ENCODE measurements at places on chromosomes 5 and 9. TPM values are rescaled to one million over a fixed set of nuclear protein-coding genes. Genes with fewer than 3 reads are reported as not detected.
A peak's percentile ranks its signal among the peaks of the same experiment; 100 is the strongest.

GRCh38 chr5:52800394-52801213, 12.9 kb downstream of the ITGA1 start:
- H3K27me3 ChIP-seq, result no peaks in the 10 kb centered on the region
- H3K27ac ChIP-seq, result peak overlapping the region; percentile 71
- peaks cover 40% of the 10 kb centered on the region for H3K4me1 ChIP-seq

DNA sequence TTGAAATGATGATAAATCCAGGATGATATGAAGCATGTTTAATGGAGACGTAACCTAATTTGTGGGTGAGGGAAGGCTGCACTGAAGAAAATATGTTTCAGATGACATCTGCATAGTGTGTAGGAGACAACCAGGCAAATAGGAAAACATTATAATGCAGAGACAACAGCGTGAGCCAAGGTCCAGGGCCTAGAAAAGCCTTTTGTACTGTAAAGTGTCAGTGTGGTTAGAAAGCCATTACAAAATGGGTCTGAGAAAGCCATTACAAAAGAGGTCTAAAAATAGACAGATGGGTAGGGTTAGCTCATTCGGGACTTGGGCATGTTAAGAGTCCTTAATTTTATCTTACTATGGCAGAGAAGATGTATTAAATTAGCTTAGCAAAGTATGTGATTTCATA, 14.9 kb upstream of the GABRG2 start:
- H3K27me3 ChIP-seq, result no peaks in the 10 kb centered on the region
- H3K36me3 ChIP-seq, result no peaks in the 10 kb centered on the region
- no peak for DNase-seq
- H3K4me1 ChIP-seq, result no peaks in the 10 kb centered on the region
- no peak overlapping the region for H3K27ac ChIP-seq

DNA sequence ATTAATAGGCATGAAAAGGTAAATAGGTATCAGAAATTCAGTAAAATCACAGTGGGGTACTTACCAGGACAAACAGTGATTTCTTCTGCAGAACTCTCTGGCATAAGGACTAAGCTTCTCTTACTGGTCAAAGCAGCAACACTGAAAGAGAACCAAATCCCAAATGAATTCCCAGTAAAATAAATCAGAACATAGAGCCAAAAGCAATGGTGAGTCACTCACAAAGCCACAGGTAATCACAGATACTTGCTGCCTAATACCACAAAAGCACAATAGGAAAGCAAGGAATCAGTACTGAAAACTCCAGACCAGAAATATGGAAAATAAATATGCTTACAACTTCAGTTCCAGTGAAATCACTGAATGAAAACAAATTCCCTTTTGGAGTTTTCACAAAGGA, 50.7 kb downstream of the UIMC1 start:
- H3K27me3 ChIP-seq, result no peaks in the 10 kb centered on the region
- H3K4me1 ChIP-seq, result no peaks in the 10 kb centered on the region
- no peak for DNase-seq
- no peak overlapping the region for H3K27ac ChIP-seq
- no peak overlapping the region for H3K4me3 ChIP-seq

GRCh38 chr5:158820891-158821290, 278.8 kb downstream of the EBF1 start:
- H3K27me3 ChIP-seq, result peaks cover 91% of the 10 kb centered on the region
- no peaks in the 10 kb centered on the region for H3K36me3 ChIP-seq
- no peak overlapping the region for H3K27ac ChIP-seq
- H3K4me3 ChIP-seq, result no peak overlapping the region

- H3K4me3 ChIP-seq, result no peak overlapping the region
- H3K36me3 ChIP-seq, result peaks cover 5% of the 10 kb centered on the region
- no peak overlapping the region for H3K27ac ChIP-seq
- no peak for DNase-seq
- H3K4me1 ChIP-seq, result no peaks in the 10 kb centered on the region
Measured at GRCh38 chr9:37776328-37776727, 8.5 kb downstream of the EXOSC3 start.

- no peaks in the 10 kb centered on the region for H3K27me3 ChIP-seq
- H3K4me3 ChIP-seq, result no peak overlapping the region
- H3K27ac ChIP-seq, result peak overlapping the region; percentile 25
- H3K4me1 ChIP-seq, result peaks cover 29% of the 10 kb centered on the region
Measured at GRCh38 chr5:107104040-107104995, 566.4 kb downstream of the EFNA5 start.

DNA sequence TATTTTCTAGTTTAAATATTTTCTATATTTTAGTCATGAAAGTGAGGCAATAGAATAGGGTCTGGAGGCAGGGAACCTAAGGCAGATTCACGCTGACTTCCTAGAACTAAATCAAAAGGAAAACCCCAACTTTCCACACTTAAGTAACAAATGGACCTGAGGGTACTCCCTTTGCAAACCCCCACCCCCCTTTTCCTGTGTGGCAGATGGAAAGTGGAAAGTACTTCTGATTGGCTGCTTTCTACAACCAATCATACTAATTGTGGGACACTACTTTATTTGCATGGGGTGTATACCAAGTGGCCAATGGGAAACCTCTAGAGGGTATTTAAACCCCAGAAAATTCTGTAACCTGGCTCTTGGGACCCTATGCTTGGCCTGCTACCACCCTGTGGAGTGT, 4.8 kb upstream of the CENPH start:
- no peak overlapping the region for H3K27ac ChIP-seq
- no peaks in the 10 kb centered on the region for H3K27me3 ChIP-seq
- no peak overlapping the region for H3K4me3 ChIP-seq
- DNase-seq, result no peak
- peaks cover 13% of the 10 kb centered on the region for H3K36me3 ChIP-seq

DNA sequence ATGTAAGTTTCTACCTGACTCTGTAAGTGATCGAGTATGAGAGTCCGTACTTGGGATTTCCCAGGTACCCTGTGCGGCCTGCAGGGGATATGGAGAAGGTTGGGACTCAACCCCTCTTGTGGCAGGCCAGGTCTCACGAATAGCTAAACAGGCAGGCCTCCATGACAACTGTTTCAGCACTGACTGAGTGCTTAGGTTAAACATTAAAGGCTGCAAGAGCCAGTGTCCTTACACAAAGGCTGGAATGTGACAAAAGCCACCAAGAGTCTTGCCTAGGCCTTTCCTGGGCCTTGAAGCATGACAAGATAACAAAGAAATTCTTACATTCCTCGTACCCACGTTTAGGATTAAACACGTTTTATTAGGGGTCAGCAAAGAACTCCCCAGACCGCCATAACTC, 58.6 kb downstream of the THBS4 start:
- no peak overlapping the region for H3K27ac ChIP-seq
- DNase-seq, result peak; percentile 39
- no peak overlapping the region for H3K4me3 ChIP-seq
- H3K27me3 ChIP-seq, result no peaks in the 10 kb centered on the region
- no peaks in the 10 kb centered on the region for H3K36me3 ChIP-seq
- no peaks in the 10 kb centered on the region for H3K4me1 ChIP-seq

- no peak overlapping the region for H3K4me3 ChIP-seq
- no peaks in the 10 kb centered on the region for H3K27me3 ChIP-seq
- H3K4me1 ChIP-seq, result no peaks in the 10 kb centered on the region
- H3K36me3 ChIP-seq, result peaks cover 6% of the 10 kb centered on the region
- DNase-seq, result no peak
Measured at GRCh38 chr9:76082057-76082456, 191.6 kb downstream of the PCSK5 start.

DNA sequence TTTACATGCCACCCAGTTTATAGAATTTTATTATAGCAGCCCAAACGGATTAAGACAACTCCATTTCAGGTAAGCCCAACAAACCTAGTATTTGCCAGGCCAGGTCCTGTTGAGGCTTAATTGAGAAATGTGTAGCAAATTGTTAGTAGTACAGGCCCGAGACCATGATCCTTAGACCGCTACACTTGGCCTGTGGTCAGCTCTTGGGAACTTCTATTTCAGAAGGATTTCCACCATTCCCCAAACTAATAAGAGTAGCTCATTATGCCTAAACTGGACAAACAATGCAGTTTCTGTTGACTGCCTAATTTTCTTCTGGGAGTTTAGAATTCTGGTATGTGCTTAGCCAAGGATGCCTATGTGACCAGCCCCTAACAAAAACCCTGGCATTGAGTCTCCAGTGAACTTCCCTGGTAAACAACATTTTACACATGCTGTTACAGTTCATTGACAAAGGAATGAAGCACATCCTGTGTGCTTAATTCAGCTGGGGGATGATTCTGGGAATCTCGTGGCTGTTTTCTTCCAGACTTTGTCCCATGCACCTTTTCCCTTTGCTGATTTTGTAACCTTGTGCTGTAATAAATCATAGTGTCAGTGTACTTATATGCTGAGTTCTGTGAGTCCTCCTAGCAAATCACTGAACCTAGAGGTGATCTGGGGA, 5.6 kb upstream of the GPX3 start:
- no peak for DNase-seq
- H3K27ac ChIP-seq, result no peak overlapping the region
- H3K27me3 ChIP-seq, result no peaks in the 10 kb centered on the region
- H3K36me3 ChIP-seq, result peaks cover 9% of the 10 kb centered on the region
- no peak overlapping the region for H3K4me3 ChIP-seq

GRCh38 chr9:108867116-108867515, 5.0 kb downstream of the ACTL7A start:
- H3K27me3 ChIP-seq, result no peaks in the 10 kb centered on the region
- no peak overlapping the region for H3K27ac ChIP-seq
- H3K4me3 ChIP-seq, result no peak overlapping the region
- H3K4me1 ChIP-seq, result no peaks in the 10 kb centered on the region
- no peak for DNase-seq

DNA sequence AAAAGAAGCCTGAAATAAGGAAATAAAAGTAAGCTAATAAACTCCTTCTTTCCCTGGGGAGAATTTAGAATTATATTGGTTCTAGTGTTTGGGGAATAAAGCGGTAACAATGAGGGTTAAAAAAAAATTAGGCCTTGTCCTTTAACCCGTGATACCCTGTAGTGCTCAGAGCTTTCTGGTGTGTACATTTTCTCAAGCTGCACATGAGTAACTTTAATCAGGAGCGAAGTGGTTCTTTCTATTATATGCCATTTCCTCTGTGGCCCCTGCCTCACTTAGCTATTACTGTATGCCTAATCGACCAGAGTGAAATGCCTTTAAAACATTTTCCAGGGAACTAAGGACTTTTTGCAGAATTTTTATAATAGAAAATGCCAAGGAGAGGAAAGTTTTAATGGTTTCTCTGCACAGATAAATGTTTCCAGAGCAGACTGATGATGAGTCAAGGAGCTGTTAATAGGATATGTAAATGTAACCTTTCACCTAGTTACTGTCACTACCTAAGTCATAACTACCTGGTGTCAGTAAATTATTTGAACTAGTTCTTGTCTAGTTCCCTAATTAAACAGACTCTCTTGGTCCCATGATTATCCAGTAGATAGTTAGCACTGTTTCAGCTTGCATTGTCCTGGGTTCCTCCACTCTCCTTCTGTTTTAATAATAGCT, 7.6 kb downstream of the PAM start:
- peaks cover 29% of the 10 kb centered on the region for H3K4me1 ChIP-seq
- no peak for DNase-seq
- no peaks in the 10 kb centered on the region for H3K27me3 ChIP-seq

DNA sequence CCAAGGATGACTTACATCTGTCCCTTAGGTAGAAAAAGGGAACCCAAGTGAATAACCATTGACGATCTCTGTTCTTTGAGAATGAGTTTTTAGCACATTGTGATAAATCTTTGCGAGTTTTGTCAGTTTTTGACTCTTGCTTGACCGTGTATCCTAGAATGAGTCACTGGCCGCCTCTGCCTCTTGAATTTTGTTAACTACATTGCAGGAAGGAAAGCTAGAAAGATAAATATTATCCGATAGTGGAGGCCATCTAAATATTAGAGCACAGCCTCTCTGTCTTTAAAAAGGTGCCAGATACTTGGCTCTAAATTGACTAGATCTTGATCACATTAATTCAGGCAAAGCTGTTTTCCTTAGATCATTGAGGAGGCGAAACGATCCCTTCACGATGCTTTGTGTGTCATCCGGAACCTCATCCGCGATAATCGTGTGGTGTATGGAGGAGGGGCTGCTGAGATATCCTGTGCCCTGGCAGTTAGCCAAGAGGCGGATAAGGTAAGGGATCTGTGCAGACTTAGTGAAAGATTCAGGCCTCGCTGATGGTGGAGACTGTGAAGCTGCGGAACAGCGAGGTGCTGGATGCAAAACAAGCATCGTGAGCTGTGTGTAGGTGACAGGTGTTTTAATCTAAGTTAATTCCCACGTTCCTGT, 12.2 kb downstream of the CCT5 start:
- H3K4me3 ChIP-seq, result no peak overlapping the region
- H3K36me3 ChIP-seq, result peaks cover 60% of the 10 kb centered on the region
- DNase-seq, result no peak

DNA sequence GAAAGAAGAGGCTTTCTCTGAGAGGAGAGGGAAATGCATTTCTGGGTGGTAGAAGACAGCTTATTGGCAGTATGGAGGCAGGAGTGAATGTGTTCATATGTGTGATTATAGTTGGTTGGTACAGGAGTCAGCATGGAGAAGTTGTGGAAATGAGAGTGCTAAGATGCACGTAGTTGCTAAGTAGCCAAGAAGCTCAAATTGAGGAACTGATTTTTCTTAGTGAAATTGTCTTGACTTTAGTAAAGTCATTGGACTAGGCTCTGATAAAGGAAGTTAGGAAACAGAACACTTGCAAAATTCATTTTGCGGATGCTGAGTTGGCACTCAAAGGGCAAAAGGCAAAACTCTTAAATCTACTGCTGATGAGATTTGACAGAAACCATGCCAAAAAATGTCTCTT, 158.9 kb upstream of the VCAN start:
- no peaks in the 10 kb centered on the region for H3K27me3 ChIP-seq
- no peak for DNase-seq
- H3K4me3 ChIP-seq, result no peak overlapping the region
- no peaks in the 10 kb centered on the region for H3K36me3 ChIP-seq

- peak overlapping the region; percentile 75 for H3K27ac ChIP-seq
- no peaks in the 10 kb centered on the region for H3K27me3 ChIP-seq
- peaks cover 60% of the 10 kb centered on the region for H3K4me1 ChIP-seq
- H3K36me3 ChIP-seq, result peaks cover 22% of the 10 kb centered on the region
- peak; percentile 86 for DNase-seq
- peak overlapping the region; percentile 92 for H3K4me3 ChIP-seq
Measured at GRCh38 chr5:124651663-124652513, 94.6 kb downstream of the ZNF608 start.

DNA sequence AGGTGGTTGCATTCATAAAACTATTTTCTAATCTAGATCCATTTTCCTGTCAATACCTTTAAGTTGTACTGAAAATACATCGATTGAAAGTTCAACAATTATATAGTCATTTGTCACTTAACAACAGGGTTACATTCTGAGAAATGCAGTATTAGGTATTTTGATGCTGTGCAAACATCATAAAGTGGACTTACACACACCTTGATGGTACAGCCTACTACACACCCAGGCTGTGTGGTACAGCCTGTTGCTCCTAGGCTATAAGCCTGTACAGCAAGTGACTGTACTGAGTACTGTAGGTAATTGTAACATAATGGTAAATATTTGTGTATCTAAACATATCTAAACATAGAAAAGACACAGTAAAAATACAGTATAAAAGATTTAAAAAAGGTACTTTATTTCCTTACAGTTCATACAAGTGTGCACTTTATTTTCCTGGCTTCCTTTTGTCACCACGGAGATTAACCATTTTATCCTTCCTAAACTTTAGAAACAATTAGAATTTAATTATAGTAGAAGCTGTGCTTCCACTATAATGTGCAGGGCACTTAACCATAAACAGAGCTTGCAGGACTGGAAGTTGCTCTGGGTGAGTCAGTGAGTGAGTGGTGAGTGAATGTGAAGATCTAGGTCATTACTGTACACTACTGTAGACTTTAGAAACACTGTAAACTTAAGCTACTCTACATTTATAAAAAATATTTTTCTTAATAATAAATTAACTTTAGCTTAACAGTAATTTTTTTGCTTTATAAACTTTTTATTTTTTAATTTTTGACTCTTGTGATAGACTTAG, 42.9 kb upstream of the MEF2C start:
- no peak overlapping the region for H3K27ac ChIP-seq
- no peaks in the 10 kb centered on the region for H3K27me3 ChIP-seq
- no peak overlapping the region for H3K4me3 ChIP-seq
- DNase-seq, result no peak

C9 gene
- total RNA-seq, result not detected

CEMIP2 gene
- total RNA-seq, result 89.0 TPM

All from Calu3 (cell line).